ENCODE measurements at places on chromosomes 7 and 10.
A peak's percentile ranks its signal among the peaks of the same experiment; 100 is the strongest.

DNA sequence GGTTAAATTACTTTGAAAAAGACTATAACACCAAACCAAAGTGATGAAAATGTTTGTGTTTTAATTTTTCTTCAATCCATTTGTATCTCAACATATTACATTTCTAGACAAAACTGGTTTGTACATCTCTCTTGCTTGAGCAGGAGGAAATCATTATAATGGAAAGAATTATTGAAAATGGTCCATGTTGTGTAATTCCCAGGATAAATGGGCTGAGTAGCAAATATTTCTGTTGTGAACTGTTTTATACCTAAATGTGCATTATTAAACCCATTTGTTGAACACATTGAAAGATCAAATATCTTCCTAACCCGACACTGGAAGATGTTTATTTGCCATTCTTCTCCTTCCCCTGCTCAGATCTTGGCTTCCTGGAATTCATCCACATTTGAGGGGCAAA lies 14.1 kb upstream of the CDK6 start:
- DNase-seq = no peak

DNA sequence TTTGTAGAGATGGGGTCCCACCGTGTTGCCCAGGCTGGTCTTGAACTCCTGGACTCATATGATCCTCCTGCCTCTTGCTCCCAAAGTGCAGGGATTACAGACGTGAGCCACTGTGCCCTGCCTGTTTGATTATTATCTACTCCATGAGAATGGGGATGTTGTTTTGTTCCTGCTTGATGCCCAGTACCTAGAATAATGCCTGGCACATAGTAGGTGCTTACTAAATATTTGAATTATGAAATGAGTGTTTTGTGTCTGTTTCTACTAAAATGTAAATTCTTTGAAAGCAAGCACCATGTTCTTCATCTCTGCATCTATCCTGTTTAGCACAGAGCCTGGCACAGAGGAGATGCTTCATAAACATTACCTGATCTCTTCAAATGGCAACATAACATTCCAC lies 40.9 kb downstream of the ZNF783 start:
- no peak for DNase-seq

- DNase-seq = no peak
These were observed 1.0 kb downstream of the BEND7 start for GRCh38 chr10:13527864-13528122.

DNA sequence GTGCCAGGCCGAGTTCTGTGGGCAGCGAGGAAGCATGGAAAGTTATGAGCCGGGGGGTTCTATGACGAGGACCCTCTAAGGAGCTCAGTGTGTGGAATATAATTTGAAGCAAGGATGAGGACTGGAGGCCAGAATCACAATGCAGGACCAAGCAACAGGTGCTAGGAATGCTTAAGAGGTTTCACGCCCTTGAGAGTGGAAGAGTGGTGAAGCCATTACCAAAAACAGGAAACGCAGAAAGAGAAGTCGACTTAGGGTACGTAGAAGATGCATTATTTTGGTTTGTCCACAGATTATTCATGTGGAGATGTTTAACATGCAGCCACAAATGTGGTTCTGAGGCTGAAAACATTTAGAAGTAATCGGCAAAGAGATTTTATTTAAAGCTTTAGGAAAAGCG lies 78.7 kb downstream of the PIP4K2A start:
- DNase-seq = no peak

GRCh38 chr7:141243368-141243767 lies 169.5 kb downstream of the TMEM178B start:
- DNase-seq = no peak

GRCh38 chr7:91089382-91089963 lies 174.8 kb upstream of the FZD1 start:
- DNase-seq = peak; percentile 44

GRCh38 chr10:110569736-110570135 lies 2.2 kb downstream of the SMC3 start:
- no peak for DNase-seq

- peak; percentile 40 for DNase-seq
These were observed 23.3 kb downstream of the CD36 start for GRCh38 chr7:80661729-80662128.

GRCh38 chr7:98120559-98120958 lies 13.9 kb downstream of the LMTK2 start:
- no peak for DNase-seq

DNA sequence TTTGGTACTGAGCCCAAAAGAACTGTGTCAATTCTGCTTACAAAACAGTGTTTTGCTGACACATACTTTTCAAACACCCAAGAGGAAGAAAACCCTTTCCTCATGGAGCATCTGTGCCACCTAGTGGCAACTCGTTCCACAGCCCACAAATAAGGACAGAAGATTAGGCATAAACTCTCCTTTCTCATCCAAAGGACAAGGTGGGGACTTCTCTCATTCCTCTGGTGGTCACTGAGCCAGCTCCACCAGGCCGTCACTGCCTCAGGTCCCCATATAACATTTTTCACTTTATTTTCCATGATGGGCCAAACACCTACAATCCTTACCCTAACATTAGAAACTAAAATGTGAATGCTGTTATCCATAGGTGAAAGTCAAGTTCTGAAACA lies 76.9 kb downstream of the RNF216 start:
- DNase-seq = peak; percentile 75

DNA sequence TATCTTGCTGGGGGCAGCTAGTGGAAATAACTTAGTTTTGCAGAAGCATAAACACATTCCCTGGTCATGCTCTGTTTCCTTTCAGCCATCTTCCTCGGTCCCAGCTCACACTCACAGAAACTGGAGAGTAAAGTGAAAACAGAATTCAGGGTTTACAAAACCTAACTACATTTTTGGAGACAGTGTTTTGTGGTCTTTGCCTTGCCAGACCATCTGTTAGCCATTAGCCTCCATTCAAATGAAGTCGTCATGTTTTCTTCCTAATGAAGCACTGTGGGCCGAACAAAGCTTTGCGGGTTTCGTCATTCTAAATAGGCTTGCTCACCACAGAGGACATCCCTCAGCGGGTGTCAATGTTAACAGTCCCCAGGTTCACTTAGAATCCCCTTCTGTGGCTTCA lies 214.6 kb upstream of the TMEM72 start:
- no peak for DNase-seq

- DNase-seq = no peak
These were observed 889 bp upstream of the SEMA3A start for GRCh38 chr7:84195295-84196060.

GRCh38 chr10:122246830-122247520 lies 24.1 kb upstream of the BTBD16 start:
- no peak for DNase-seq

- DNase-seq = no peak
These were observed 67.5 kb downstream of the CUX1 start for GRCh38 chr7:101884671-101885596.

- DNase-seq = no peak
These were observed 14.0 kb downstream of the C10orf105 start for GRCh38 chr10:71705582-71705981.

- DNase-seq = no peak
These were observed 103.3 kb downstream of the DIP2C start for GRCh38 chr10:586151-586550.

DNA sequence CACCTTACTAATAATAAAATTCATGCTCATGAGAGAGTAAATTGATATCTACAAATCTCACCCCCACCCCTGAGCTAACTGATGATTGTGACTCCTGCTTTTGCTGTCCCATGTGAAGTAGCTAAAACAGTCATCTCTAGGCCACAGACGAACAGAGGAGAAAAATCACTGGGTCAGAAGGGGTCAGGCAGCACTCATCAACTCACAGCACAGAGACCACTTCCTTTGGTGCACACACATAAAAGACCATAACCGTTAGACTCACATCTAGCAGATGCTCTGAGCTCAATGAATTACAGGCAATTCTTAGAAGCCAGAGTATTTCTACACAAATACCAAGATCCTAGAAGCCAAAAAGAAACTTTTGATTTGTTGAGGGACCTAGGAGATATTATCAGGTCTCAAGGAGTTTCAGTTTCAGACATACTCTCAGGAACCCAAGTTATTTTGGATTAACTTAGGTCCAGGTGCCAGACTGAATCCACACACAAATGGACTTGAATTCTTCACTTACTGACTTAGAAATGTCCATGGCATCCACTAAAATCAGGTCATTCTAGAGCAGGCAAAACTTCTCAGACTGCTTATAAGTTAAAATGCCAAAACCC lies 65.0 kb upstream of the TES start:
- DNase-seq = no peak

- no peak for DNase-seq
These were observed 4.8 kb downstream of the LRRC18 start for GRCh38 chr10:48934672-48935501.

- no peak for DNase-seq
These were observed 421.9 kb upstream of the GALNT17 start for GRCh38 chr7:70710011-70710480.

- no peak for DNase-seq
These were observed 83.7 kb upstream of the PDGFA start for GRCh38 chr7:603152-603951.

DNA sequence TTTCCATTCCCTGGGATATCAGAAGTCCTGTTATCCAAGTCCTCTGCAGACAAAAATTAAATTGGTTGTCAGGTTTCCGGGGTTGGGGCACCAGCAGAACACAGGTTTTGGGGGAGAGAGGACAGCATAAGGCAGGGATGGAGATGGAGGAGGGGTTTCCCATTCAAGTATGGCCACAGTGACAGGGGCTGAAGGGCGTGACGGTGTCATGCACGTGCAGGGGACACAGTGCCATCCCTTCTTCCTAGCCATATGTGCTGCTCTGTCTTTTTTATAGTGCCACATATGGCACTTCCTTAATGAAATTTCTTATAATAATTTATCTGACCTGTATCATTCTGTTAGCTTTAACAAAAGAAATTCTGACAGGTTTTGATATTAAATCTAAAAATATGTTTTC lies 259.2 kb downstream of the PTEN start:
- DNase-seq = no peak

GRCh38 chr7:151764056-151764920 lies 112.6 kb downstream of the PRKAG2 start:
- no peak for DNase-seq

DNA sequence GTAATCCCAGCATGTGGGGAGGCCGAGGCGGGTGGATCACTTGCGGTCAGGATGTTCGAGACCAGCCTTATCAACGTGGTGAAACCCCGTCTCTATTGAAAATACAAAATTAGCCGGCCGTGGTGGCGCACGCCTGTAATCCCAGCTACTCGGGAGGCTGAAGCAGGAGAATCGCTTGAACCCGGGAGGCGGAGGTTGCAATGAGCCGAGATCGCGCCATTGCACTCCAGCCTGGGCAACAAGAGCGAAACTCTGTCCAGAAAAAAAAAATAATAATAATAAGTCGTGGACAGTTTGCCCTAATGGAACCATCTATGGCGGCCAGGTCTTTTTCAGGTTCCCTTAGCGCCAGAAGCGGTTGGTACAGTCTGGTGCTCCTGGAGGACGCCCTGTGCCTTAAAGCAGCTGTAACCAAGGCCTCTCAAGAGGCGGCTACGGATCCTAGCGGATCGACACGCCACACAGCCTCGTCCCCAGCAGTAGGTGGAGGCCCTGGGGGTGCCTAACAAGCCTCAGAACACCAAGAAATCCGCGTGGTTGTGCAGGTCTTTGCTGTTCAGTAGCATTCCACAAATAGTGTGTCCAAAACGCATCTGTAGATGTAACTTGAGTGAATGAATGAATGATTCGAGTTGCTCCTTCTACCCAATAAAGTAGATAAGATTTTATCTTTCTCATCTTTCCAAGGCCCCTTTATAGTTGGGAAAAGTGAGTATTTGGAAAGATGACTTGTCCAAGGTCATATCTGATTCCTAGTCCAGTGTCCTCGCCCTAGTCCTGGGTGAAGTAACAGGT lies 982 bp downstream of the PGAM1 start:
- DNase-seq = no peak

DNA sequence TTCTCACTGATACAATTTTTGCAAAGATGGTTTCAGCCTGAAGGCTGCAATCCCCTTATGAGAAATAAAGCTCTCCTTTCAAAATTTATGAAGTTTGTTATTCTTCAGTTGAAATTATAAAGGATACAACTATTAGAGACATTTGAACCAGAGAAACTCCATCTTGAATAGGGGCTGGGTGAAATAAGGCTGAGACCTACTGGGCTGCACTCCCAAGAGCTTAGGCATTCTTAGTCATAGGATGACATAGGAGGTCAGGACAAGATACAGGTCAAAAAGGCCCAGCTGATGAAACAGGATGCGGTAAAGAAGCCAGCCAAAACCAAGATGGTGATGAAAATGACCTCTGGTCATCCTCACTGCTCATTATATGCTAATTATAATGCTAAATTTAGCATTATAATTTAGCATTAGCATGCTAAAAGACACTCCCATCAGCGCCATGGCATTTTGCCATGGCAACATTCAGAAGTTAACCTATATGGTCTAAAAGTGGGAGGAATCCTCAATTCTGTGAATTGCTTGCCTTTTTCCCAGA lies 22.4 kb upstream of the IFIT1B start:
- no peak for DNase-seq

DNA sequence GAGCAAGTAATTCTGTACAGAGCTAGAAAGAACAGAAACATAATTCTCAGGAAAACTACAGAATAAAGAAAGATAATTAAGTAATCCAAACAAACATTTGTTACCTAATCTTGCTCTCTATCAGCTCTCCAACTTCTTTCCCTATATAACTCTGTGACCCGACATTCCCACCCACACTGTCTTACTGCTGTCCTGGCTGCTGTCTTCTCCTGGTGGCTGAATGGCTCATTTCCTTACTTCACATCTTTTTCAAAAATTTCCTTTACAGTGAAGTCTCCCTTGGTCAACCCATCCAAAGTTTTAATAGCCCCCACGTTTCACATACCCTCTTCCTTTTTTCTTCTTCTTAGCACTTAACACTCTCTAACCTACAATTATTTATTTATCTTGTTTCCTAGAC lies 64.0 kb downstream of the HYCC1 start:
- no peak for DNase-seq

DNA sequence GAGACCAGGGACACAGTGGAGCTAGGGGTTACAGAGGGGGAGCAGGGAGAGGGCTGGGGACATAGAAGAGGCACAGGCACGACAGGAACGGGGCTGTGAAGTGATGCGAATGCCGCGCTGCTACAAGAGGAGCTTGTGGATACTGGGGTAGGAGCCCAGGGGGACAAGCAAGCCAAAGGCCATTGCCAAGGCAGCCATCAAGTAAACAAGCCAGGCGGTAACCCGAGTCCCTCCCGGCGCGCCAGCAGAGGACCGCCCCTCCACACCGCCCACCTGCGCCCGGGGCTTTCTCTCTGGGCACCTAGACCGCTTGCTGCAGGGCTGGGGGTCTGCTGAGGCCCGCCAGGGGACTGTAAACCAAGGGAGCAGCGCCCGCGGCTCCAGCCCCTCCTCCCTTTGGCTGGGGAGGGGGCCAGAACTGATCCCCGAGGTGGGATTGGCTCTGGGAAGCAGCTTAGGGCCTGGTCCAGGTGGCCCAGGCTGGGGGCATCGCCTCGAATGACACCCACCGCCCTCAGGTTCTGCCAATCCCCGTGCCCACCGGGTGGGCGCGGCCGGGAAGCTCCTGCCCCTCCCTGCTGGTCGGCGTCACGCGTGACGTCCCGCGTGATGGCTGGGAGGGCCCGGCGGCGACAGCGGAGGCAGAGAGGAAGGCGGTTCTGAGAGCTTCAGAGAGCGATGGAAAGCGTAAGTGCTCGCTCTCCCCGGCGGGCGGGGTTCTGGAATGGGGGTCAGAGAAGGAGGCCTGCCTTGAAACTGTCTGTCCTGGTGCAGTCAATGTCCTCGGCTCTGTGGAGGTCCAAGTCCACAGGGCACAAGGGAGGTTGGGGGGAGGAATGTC lies 982 bp downstream of the SFXN3 start:
- peak; percentile 76 for DNase-seq

GRCh38 chr7:20778063-20778721 lies 8.5 kb downstream of the SP8 start:
- peak; percentile 85 for DNase-seq

GRCh38 chr7:1732645-1733044 lies 62.6 kb downstream of the ELFN1 start:
- no peak for DNase-seq
